ENCODE measurements at places on chromosomes 1 and 21.

GRCh38 chr21:35628316-35628715, 432.0 kb downstream of the SETD4 start:
- DNase-seq: no peak

DNA sequence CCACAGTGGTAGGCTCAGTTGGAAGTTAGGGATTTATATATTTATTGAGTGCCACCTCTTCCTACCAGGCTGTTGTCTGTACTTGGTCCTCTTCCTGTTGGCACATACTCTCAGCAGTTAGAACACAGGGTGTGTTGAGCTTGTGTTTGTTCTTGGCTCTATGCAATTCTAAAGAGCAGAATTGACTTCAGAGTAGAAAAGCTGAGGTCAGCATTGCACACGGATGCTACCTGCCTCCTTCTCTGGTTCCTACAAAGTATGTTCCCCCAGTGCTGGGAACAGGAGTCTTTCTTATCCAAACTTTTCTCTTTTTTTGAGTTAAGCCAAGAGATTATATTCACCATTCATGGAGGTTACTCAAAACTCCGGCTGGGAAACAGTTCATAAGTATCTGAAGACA, 16.5 kb upstream of the CD53 start:
- no peak for DNase-seq

- DNase-seq: no peak
These were observed 102.3 kb downstream of the PDE4B start for GRCh38 chr1:65894738-65895605.

DNA sequence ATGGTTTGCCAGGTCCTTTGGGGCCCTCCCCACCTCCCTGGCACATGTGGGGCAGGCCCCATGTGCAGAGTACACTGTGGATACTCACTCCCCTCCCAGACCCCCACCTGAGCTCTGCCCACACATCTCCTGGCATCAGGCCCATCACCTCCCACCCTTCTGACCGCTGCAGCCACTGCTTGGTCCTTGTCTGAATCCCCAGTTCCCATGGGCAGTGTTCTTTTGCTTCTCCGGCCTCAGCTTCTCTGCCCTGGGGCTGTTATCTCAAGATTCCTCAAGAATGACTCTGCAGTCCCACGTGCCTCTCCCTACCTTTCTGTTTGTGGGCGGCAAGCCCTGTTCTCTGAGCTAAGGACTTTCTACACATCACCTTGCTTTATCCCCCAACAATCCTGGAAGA, 187.7 kb upstream of the EDN2 start:
- no peak for DNase-seq

DNA sequence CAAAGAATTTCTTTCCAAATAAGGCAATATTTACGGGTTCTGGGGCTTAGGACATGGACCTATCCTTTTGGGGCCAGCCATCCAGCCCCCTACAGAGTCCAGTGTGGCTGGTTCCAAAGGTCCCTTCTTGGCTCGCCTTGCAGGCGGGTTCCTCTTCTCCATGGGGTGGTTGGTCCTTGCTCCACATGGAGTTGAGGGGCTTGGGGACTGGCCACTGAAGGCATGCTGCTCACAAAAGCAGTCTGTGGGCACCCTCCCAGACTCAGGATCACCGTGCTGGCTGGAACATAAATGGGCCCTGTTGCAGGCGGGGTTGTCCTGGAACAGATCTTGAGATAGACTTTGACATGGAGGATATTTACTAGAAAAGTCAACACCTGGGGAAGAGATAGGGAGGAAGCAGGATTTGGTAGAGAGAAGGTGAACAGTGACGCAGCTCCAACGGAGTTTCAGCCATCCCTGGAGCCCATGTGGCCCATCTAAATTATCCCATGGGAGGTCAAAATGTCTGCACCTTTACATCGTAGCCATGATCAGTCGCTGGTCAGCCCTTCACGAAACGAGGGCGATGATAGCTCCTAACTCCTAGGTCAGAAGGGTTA, 39.1 kb upstream of the LRP8 start:
- DNase-seq: no peak

- no peak for DNase-seq
These were observed 305.4 kb upstream of the PTBP2 start for GRCh38 chr1:96416111-96416595.

DNA sequence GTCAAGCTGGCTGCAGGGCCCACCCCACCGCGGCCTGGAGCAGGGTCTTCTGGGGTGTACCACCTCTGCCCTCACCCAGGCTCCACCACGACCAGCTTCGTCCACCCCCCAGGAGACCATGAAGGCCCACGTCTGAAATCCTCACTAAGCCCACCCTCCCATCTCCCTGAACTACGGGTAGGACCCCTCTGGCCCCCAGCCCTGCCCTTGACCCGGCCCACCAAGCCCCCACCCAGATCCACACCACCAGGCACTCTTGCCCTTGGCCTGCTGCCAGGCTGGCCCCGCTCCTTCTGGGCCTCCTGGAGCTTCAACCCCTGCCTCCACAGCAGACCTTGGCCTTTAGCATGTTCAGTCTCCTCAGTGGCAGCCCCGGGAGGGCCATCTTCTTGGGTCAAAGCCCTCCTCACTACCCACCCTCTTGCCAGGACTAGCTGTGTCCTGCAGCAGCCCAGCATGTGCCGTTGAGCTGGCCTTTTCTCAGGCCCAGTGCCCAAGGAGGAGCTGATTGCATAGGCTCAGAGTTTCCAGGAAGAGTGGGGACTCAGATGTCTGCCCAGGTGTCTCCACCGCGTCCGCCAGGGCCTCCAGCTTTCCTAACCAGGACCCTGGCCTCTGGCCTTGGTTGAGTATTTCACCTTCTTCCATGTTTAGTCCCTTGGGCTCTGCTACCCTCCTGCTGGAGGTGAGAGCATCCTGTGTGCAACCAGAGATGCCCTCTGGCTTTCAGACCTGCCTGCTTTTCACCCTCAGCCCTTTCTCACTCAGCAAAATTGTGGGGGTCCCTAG, 17.7 kb upstream of the SAMD11 start:
- no peak for DNase-seq

DNA sequence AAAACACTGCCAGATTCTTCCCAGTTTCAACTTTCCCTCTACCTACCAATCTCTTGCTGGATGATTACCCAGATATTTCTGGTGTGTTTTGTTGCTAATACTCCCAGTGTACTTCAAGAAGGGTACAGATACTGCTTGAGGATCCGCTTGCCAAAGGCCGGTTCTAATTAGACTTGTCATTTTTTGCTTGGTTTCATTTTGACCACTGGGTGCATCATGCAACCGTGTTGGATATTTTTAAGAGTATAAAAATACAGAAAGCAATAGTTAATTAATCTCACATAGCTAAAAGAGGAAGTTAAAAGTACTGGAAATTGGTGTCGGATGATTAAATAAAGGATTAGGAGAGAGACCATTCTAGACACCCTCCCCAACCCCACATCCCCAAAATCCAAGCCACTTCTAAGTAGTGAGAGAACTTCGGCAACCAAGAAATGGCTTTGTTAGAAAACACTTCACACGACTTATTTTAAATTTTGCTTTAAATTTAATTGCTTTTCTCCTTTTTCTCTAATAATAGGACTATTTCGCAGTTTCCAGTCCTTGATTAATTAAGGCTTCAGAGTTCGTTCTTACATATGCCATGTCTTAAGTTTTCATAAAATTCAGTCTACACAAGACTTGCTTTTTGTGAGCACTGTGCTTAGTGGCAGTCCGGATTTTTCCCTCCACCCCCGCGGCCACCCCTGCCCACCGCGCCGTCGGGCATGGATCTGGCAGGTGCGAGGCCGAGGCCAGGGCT, 2.5 kb upstream of the CDKN2C start:
- no peak for DNase-seq

DNA sequence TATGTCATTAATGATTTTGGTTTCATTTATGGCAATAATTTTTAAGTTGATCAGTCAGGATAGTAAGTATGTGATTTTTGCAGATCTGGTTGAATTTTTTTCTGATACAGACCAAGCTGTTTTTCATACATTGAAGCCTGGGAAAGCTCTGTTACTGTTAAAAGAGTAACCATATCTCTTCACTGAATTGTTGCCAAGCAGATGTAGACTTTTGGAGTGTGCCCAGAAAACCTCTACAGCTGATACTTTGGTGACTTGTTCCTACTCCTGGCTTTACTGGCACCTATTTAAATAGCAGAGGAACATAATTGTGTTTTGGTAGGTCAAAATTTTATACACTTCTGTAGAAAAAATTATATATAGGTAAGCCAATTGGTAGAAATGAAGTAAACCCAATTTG, 49.4 kb downstream of the NFIA start:
- DNase-seq: no peak

- DNase-seq: no peak
These were observed 62.5 kb upstream of the TARBP1 start for GRCh38 chr1:234541286-234541975.

DNA sequence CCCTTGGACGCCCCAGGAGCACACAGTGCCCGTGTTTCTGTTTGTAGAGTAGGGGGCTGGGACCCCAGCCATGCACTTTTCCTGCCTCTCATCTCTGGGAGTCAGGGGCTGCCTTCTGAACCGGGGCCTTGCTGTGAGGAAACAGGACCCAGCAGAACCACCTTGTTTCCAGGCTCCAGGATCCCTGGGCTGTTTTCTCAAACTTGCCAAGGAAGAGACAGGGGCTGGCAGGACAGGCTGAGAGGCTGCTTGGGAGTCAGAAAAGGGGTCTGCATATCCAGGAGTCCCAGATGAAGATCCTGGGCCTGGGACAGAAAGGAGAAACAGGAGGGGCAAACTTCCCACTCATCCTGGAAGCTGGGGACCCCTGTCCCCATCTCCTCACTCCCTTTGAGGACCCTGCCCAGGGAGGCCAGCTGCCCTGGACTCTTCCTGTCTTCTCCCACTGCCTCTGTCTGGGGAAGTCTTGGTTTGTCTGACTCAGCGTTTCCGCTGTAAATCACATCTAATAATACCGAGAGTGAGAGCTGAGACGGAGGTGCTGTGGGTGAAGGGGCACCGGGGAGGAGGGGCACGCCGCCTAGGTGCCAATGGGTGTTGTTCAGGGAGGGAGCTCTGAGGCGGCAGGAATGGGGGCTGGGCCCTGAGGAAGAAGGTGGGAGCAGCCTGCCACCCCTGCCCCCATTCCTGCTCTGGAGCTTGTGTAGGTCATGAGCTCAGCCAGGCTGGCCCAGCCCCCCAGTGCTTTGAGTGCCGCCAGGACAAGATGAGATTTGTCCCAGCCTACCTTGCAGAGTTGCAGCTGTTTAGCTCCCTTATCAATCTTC, 16.7 kb downstream of the POU3F1 start:
- peak; percentile 37 for DNase-seq
